ENCODE measurements at places on chromosomes 1 and 21.

DNA sequence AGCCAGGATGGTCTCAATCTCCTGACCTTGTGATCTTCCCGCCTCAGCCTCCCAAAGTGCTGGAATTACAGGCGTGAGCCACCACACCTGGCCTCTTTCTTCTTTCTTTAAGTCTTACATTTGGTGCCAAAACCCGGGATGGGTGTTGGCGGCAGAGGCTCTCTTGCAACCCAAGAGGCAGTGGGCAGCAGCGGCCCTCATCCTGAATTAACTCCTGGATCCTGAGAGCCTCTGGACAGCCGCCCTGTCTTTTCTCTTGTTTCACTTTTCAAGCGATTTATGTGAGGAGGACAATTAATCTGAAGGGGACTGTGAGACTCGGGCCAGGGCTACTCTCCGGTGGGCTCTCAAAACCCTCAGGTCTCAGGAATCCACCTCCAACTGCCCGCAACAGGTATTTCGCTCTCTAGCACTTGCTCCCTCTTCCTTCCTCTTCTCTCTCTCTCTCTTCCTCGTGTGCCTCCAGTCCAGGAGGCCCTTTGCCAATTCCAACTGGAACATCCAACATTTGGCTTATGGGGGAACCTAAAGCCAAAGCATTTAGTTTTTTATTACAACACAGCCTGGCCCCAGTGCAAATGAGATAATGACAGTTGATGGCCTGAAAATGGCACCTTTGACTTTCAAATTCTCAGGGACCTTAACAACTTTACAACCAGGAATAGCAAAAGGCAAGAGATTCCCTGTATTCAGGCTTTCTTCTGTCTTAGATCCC is 18.1 kb upstream of the SLC2A5 start:
- DNase-seq = no peak

DNA sequence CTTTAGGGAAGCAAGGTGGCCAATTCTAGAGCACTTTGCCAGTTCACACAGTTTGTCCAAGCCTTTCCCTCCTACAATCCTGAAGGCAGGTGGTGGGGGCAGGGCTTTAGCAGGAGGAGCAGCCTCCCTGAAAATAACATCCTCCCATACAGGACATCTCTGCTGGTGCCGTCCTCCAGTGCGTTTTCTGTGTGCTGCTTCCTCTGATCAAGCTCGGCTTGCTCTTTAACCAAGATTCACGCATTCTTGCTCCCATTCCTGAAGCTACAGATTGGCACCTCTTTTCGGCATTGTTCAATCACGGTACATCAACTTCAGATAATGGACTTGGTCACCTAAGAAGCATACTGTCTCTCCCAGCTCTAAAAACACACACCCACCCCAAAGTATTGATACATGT is 7.5 kb upstream of the DPT start:
- no peak for DNase-seq

DNA sequence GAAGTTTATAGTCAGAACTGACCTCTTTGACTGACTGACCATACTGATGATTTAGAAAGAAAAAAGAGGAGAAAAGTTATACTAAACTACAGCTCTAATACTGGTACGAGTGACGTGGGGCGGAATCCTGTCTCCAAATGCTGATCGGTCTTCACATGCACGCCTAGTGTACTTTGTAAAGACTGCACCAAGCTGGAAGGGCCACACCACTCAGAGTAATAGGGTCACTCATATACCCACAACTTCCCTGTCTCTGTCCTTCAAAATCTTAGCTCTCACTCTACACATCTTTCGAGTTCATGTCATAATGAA is 19.4 kb upstream of the GUCA2A start:
- no peak for DNase-seq

DNA sequence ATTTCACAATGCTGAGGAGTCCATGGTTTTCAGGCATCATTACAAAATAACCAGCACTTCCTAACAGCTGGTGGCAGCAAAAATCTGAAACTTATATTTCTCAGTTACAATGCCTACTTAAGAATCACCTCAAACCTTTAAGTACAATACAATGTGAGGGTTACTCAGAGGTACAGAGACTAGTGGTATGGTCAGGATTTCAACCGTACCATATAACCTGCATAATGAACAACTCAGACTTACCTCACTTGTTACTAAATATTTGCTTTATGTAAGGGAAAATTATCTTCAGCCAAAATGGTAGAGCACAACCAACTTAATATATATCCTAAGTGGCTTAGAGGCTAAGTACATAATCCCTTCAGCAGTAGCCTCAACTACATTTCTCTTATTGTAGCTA is 344.5 kb downstream of the SMYD3 start:
- no peak for DNase-seq

GRCh38 chr1:83123019-83123418 is 875.9 kb downstream of the TTLL7 start:
- no peak for DNase-seq

GRCh38 chr1:1232208-1232795 is at the start of gene B3GALT6:
B3GALT6 (plus strand) TSS chr1:1232237; CDS start chr1:1232279, 42 bp downstream.
- no peak for DNase-seq

DNA sequence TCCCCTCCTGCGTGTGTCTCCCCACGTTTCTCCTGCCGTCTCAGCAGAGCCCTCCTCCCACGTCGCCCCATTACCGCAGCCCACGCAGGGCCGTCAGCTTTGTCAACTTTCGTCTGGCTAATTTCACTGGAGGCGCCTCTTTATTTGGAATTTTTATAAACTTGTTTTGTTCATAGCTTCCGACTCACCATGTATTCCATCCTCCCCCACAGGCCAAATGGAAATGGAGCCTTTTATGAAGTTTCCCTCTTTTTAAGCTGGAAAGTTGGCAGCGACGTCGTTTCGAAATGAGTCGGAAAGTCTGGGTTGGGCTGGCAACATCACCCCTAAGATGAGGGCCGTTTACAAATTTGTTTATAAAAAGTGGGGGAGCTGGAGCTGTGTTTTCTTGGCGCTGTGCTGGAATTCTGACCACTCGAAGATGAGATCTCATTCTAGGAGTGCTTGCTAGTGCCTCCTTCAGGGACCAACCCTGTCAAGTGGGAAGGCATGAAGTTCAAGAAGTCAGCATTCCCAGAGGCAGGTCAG is 23.7 kb upstream of the SLC45A1 start:
- DNase-seq = peak; percentile 18

DNA sequence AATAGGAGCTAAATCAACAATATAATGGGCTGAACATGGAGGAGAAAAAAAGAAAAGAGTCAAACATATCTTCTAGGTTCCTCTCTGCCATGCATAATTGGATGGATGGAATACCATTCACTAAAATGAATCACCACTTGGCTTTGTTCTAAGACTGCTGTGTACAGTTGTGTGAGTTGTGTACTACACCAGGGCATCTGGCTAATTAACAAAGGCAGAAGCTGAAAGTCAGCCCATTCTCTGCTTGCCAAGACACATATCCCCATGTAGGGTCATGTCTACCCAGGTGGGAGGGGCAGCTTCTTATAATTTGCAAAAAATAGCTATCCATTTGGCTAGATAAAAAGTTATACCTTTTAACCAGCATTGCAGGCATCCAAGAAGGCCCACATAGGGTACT is 21.0 kb downstream of the JUN start:
- DNase-seq = peak; percentile 76

GRCh38 chr1:157134442-157134841 is 3.8 kb downstream of the ETV3 start:
- no peak for DNase-seq

DNA sequence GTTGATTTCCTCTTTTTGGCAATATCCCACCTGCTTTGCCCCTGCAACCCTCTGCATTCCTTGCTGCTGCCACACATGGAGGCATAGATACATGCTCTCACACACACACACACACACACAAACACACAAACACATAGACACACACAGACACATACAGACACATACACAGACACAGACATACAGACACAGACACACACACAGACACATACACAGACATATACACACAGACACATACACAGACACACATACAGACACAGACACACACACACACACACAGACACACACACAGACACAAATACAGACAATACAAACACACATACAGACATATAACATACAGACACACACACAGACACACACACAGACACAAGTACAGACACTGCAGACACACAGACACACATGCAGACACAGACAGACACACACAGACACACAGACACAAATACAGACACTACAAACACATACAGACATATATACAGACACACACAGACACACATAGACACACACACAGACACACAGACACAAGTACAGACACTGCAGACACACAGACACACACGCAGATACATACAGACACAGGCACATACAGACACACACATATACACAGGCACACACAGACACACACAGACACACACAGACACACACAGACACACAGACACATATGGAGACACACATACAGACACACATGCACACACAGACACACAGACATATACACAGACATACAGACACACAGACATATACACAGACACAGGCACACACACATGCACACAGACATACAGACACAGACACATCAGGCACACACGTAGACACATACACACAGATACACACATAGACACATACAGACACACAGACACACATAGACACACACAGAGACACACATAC is 83.3 kb downstream of the MAP3K7CL start:
- DNase-seq = no peak

DNA sequence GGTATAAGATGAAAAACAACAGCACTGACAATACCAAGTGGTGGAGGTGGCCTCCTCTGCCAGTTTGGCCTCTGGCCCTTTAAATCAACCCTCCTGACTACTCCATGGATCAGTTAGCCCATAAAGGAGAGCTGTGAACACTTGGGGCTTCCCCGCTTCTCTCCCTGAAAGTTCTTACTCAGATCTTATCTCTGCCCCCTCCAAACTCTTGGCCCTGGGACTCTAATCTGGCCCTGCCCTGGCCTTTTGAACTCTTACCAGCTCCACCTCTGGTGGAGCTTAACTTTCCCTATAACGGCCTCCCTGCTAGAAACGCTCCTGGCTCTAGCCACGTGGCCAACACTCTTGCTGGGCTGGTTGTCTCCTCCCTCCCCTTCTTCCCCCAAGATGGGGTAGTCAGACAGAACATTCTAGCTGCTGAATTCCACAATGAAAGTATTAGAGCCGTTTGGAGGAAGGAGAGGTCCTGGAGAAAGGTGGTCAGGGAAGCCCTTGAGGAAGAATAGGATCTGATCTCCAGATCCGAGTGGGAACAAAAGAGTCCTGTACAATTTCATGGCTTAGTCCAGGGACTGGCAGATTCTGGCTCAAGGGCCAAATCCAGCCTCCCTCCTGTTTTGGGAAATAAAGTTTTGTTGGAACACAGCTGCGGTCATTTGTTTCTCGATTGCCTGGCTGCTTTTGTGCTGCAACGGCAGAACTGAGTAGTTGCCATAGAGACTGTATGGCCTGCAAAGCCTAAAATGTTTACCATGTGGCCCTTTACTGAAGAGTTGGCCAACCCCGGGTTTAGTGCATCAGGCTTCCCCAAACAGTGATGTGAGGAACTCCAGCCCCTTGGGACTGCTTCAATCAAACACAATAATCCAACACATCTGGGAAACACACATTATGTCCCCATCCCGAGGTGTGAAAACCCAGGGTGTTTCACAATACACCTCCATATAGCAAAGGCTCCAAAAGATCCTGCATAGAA is 9.5 kb upstream of the PIGR start:
- no peak for DNase-seq

DNA sequence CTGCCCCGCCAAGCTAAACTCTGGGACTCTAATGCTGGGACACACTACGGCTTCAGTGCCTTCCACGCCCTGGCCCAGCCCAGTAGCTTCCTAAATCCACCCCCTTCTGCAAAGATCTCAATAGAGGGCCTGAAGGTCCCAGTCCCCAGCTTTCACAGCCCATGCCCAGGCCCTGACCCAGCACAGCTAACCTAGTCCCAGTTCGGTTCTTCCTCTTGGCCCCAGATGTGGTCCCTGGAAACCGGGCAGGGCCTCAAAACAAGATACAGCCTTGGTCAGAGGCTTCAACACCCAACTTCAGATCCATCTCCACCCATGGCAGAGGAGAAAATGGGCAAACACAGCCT is 646 bp upstream of the PDZK1IP1 start:
- DNase-seq = no peak

DNA sequence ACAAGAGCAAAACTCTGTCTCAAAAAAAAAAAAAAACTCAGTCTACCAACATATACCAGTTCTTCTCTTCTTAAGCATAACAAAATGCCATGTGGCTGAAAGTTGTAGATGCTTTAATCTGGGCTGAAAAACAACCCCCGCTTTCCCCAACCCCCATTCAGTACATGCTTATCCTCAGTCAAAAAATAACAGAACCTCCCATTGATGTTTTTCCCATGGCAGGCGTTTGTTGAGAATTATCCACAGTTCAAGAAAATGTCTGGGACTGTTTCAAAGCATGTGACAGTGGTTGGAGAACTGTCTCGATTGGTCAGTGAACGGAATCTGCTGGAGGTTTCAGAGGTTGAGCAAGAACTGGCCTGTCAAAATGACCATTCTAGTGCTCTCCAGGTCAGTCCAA is 14.9 kb downstream of the VPS45 start:
- no peak for DNase-seq

DNA sequence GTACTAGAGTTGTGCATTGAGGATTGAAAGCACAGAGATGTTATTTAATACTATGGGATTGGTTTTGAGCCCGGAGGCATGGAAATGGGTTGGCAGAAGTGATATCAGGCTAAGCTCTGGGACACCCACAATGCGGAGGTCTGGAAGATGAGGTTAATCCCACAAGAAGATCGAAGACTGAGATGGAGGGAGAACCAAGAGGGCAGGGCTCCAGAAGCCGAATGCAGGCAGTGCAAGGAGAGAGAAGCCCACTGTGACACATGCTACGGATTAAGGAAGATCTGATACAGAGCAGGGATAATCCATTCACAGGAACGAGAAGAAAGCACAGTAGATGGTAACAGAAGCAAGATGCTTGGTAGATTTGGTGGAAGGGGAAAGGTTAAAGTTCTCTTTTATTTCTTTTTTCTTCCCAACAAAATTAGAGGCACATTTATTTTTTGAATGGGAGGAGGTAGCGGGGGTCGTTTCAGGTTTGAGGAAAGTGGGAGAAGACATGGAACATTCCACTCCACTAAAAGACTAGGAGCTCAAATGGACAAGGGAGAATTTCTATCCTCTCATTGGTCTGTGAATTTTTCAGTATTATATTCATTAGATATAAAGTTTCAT is 113.2 kb downstream of the NCAM2 start:
- no peak for DNase-seq

GRCh38 chr1:116671072-116671760 is 3.7 kb upstream of the IGSF3 start:
- DNase-seq = no peak

- peak; percentile 82 for DNase-seq
Observed at GRCh38 chr1:210143465-210144062, 89.0 kb upstream of the SERTAD4 start.

GRCh38 chr1:176866011-176866714 is 298.3 kb downstream of the ASTN1 start:
- peak; percentile 13 for DNase-seq

DNA sequence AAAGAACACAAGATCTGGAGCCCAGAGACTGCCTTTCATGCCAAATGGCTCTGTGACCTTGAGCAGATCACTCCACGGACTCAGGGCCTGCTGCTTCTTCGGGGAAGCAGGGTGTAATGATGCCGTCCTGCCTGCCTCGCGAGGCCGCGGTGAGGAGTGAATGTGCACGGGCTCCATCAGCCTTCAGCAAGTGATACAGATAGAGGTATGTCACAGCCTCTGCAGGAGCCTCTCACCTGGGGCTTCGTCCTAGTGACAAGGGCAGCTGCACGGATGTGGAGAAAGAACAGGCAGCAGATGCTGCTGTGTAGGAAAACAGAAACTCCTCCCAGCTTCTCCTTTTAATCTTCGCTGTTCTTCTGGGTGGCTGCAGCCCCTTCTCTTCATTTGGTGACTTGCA is 127.5 kb downstream of the KCNN3 start:
- no peak for DNase-seq

Measured in fibroblast of pulmonary artery (primary cell).